ENCODE measurements at places on chromosomes 5 and 9. TPM values are rescaled to one million over a fixed set of nuclear protein-coding genes. Genes with fewer than 3 reads are reported as not detected.

DNA sequence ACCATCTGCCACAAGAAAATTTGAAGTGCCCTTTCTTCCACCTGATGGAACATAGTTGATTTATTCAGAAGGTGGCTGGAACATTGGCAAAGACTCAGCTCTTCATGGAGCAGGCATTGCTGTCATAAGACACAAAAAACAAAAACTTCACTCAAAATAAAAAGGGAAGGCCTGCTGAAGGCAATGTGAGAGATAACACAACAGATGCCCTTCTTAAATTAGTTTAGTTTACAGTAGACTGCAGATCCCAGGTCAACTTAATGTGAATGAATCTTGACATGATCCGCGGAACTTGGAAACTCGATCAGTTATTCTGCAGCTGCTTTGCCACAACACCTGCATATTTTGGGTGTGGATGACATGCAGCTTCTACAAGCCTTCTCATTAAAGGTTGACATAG, 159.8 kb upstream of the PLCXD3 start:
- H3K27ac ChIP-seq, result no peak overlapping the region
- H3K36me3 ChIP-seq, result no peaks in the 10 kb centered on the region
- no peak for DNase-seq

DNA sequence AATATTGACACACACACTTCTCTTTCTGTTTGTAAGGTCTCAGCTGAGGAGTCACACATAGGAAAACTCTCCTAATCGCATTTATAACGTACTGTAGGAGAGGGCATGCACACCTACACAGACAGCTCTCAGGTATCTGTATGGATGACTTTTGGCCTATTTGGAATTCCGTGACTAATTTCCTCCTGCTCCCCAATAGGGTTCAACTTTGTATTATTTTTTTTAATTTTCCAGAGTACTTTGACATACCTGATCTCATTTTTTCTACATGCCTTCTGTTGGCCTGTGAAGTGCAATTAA, 195.9 kb downstream of the ARHGAP26 start:
- no peaks in the 10 kb centered on the region for H3K36me3 ChIP-seq
- no peaks in the 10 kb centered on the region for H3K27me3 ChIP-seq
- no peak for DNase-seq
- no peak overlapping the region for H3K4me3 ChIP-seq

NEURL1B gene
- total RNA-seq, result 0.38 TPM

OR1J2 gene
- not detected for total RNA-seq

DNA sequence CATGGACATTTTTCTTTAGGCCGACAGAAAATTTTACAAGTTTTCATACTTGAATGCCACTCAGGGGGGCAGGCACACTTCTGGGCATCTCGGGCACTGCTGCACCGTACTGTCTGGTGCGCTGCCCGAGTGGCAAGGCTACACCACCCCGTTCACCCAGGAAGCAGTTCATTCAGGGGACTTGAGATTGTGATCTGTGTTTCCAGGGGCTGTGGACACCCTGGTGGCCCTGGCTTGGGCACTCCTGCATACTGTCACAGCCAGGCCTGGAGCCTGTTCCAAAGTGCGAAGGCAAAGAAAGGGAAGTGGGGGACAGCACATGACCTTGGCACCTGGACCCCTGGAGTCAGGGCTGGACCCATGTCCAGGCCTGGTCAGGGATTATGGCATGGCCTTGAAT, 197.6 kb downstream of the PAX5 start:
- no peak for DNase-seq
- no peaks in the 10 kb centered on the region for H3K4me1 ChIP-seq
- H3K36me3 ChIP-seq, result no peaks in the 10 kb centered on the region
- no peak overlapping the region for H3K27ac ChIP-seq

DNA sequence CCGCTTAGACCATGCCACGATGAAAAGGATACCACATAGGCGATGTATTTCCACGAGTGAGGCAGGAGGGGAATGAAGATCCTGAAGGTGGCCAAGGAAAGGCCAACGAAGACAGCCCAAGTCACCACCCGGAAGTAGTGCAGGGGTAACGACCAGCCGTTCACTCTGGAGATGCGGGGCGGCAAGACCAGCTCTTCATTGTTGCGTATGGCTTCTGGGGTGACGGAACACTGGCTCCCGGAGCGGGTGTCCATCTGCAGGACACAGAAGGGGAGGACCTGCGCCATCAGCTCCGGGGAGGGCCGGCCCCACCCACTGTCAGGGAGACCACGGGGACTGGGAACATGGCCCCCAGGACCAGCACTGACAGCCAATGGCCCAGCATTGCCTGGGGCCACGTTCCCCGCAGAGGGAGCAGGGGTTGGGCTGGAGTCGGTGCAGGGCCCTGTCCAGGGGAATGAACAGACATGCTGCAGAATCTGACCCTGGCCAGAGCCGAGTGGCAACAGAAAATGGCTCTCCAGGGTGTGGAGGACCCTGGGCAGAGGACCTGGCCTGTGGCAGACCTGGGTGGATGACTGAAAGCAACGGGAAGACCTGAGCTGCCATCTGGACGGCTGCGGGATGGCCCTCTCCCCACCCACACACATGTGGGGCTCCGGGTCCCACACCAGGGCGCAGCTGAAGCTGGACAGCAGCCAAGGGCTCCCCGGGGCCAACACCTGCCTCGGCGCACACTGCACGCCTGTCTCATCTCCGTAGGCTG, 17.7 kb downstream of the ZDHHC11B start:
- H3K27me3 ChIP-seq, result no peaks in the 10 kb centered on the region
- no peak overlapping the region for H3K27ac ChIP-seq
- H3K4me1 ChIP-seq, result no peaks in the 10 kb centered on the region
- no peak overlapping the region for H3K4me3 ChIP-seq

DNAI1 gene
- total RNA-seq, result not detected

DNA sequence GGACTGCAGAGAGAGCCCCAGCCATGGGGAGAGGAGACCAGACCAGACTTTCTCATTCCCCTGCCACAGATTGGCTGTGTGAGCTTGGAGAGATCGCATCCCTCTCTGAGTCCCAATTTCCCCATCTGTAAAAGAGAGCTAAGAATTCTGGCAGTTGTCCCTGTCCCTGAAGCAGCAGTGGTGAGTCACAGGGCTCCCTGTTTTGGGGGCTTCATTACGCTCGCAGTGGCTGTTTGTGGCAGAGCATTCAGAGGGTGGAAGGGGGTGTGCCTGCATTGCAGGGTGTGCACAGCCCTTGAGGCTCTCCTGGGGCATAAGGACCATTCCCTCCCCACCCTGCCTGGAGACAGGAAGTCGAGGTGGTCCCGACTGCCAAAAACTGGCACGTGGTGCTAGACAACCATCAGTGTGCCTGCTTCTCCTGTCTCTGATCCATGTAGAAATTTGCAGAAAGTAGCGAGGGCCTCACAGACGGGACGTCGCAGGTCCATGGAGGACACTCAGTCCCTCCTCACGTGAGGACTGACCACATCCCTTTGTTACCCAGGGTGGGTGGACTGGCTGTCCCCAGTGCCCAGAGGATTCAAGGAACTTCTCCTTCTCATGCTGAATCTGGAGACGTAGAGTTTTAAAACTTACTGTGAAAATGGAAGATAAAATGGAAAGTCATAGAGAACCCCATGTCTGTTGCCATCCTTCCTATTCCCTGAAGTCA, 35.3 kb downstream of the HRH2 start:
- H3K27me3 ChIP-seq, result no peaks in the 10 kb centered on the region
- no peak for DNase-seq
- no peak overlapping the region for H3K27ac ChIP-seq
- no peaks in the 10 kb centered on the region for H3K36me3 ChIP-seq

GRCh38 chr5:93571114-93571949, 9.7 kb downstream of the NR2F1-AS1 start:
- no peaks in the 10 kb centered on the region for H3K27me3 ChIP-seq
- no peak for DNase-seq
- no peak overlapping the region for H3K27ac ChIP-seq
- H3K4me1 ChIP-seq, result no peaks in the 10 kb centered on the region
- H3K4me3 ChIP-seq, result peak overlapping the region; percentile 62
- no peaks in the 10 kb centered on the region for H3K36me3 ChIP-seq

GPX8 gene
- total RNA-seq, result 233 TPM

DNA sequence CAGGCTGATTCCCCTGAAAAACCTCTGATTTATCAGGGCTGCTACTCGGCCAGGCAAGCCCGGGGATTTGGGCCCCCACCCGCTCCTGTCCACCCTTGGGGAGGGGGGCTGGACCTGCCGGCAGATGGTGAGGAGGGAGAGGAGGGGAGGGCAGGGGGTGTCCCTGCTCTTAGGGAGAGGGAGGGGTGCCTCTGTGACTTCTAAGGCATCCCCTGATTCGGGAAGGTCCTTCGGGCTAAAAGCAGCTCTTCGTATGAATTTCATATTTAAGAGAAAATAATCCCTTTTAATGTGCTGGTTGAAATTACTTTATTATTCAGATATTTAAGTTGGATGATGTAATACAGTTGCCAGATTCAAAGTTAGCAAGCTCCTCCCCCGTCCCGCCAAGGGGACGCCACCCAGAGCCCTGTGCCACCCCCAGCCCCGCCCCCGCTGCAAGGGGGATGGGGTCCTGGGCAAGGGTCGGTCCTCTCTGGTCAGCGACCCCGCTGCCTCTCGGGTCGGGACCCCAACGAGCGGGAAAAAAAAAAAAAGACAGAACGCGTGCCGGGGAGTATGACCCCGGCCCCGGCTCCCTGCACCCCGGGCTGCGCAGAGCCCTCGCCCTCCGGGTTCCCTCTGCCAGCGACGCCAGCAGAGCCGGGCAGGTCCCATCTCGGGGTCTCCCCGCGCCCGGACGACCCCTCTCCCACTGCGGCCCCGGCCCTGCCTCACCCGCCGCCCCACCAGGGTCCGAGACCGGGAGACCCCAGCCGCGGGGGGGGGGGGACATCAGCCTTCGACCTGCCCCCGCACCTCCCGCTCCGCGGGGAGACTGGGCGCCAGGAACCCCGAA, 12.4 kb downstream of the LHX3 start:
- no peaks in the 10 kb centered on the region for H3K4me1 ChIP-seq
- no peak overlapping the region for H3K4me3 ChIP-seq
- peaks cover 68% of the 10 kb centered on the region for H3K27me3 ChIP-seq
- peak; percentile 32 for DNase-seq

DNA sequence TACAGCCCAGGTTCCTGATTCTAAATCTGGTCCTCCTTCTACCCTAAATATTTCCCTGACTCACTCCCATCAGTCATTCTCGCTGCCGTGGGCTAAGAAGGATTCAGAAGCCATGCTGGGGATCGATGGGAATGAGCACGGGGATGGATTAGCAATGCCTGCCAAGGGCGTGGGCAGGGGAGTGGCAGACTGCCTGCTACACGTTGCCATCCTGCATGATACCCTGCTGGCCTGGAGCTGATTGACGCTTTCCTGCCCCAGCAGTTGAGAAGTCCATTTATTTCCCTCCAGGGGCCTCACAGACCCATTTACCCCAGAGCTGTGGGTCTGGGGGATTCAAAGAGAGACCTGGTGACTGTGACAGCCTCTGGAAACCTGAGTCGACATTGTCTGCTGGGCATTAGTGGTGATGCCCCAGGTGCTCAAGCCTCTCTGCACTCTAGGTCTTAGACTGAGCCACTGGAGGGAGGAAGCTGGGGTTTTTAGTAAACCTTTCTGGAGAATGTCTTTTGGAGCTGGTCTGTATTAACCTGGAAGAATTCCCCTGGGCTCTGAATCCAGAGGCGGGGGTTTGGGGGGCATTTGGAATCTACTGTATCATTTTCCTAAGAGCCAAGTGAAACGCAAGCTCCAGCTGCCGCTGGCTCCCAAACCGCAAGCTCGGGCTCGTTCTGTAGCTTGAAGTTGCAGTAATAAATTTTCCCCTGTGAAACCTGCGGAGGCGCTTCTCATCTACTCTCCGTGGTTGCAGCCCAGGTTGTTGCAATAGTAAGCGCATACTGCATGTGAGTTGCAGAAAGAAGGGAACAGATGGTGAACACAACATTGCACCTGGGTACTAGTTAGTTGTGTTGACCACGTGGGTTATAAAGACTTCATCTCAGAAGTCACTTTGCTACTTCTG, 76.3 kb upstream of the RAPGEF1 start:
- peak; percentile 22 for DNase-seq
- no peak overlapping the region for H3K27ac ChIP-seq
- H3K4me1 ChIP-seq, result no peaks in the 10 kb centered on the region
- H3K36me3 ChIP-seq, result no peaks in the 10 kb centered on the region

DNA sequence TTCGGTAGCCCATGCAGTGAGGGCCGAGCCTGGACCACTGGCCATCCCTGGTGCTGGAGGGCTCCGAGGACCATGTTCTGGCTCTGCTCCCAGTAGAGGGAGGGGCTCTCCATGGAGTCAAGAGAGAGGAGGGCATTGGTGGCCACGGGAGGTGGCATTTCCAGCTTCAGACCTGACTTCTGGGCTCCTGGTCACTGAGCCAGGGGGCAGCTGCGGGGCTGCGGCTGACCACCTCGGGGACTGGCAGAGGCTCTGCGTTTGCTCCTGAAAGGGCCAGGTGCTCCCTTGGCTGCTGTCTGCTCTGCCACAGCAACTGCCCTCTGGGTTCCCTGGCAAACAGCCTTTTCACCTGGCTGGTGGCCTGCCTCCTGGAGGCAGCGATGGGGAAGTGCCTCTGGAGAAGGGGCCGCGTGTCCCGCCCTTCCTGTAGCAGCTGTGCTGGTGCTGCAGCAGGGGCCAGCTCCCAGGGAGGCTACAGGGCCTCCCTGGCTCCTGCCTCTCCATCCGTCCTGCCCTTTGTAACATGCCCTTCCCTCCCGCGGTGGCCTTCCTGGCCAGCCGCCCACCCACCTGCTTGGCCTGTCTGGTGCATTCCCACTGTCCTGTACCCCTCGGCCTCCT, 144.6 kb downstream of the CACNA1B start:
- no peaks in the 10 kb centered on the region for H3K36me3 ChIP-seq
- H3K4me3 ChIP-seq, result no peak overlapping the region

PCDHB14 gene
- total RNA-seq, result 4.3 TPM

DNA sequence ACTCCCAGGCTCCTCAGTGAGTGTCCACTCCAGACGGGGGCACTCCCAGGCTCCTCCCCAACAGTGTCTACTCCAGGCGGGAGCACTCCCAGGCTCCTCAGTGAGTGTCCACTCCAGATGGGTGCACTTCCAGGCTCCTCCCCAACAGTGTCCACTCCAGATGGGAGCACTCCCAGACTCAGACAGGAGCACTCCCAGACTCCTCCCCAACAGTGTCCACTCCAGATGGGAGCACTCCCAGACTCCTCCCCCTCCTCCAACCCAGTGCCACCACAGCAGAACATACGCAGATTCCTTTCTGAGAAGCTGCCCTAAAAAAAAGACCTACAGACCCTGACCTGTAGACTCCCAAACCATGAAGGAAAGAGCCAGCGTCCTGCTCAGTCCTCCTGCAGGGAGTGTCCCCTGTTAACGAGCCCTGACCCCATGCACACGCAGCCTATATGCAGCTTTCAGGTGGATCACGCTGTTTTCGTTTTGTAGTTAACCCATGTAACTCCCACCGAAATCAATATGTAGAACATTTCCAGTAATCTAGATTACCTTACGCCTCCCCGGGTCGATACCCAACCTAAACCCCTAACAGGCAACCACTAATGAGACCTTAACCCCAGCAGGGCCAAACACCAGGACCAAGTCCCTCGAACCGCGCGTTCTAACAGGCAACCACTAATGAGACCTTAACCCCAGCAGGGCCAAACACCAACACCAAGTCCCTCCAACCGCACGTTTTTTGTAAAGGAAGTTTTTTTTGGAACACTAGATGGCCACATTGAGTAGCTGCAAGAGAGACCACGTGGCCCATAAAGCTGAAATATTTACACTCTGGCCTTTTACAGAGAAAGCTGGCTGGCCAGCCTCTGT, 15.7 kb downstream of the PNPLA7 start:
- H3K27ac ChIP-seq, result no peak overlapping the region
